Pancreas (tissue), 10 donors: ENCODE measurements at places on chromosomes 3 and 15.
A peak's percentile ranks its signal among the peaks of the same experiment; 100 is the strongest.

GRCh38 chr3:191915712-191916111 lies 454.7 kb downstream of the PYDC2 start:
- H3K27me3 ChIP-seq: no peaks in the 10 kb centered on the region
- no peaks in the 10 kb centered on the region for H3K36me3 ChIP-seq
- H3K4me3 ChIP-seq: no peak overlapping the region
- H3K27ac ChIP-seq: no peak overlapping the region

DNA sequence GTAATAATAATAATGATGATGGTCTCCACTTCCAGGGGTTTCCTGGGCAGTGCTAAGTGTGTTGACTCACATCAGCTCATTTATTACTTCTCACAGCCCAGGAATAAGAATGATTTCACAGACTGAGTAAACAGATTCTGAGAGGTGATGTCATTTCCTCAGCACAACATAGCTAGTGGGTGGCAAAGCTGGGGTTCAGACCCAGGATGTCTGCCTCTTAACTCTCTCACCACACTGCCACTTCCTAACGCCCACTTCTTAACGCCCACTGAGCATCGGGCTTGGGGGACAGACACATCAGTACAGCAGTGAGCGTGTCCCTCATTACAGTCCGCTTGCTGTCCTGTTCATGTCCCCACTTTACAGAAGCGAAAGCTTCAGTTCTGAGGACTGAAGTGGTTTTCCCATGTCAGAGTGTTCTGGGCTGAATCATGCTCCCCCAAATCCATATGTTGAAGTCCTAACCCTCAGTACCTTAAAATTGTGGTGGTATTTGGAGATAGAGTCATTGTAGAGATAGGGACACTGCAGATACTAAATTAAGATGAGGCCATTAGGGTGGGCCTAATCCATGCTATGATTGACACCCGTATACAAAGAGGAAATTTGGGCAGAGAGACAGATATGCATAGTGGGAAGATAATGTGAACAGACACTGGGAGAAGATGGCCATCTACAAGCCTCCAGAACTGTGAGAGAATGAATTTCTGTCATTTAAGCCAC lies 68.0 kb downstream of the ATP2B2 start:
- no peaks in the 10 kb centered on the region for H3K36me3 ChIP-seq
- no peaks in the 10 kb centered on the region for H3K4me1 ChIP-seq

DNA sequence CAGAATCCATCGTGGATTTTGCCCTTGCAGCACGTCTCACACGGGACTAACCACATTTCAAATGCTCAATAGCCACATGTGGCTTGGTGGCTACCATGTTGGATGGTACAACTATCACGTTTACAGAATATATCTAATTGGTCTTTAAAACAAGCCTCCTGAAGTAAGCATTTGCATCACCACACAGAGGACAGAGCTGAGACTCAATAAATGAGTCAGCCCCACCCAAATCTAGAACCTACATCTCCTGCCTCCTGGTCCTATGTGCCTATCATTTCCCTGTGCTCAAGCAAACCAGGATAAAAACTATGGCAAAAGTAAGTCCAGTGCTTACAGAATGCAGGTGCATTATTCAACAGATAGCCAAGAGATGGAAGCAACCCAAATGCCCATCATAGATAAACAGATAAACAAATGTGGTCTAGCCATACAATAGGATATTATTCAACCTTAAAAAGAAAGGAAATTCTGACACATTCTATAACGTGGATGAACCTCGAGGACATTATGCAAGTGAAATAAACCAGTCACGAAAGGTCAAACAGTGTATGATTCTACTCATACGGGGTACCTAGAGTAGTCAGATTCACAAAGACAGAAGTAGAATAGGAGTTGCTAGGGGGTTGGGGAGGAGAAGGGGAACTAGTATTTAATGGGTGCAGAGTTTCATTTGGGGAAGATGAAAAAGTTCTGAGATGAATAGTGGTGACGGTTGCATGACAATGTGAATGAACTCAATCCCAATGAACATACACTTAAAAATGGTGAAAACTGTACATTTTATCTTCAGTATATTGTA lies 43.9 kb downstream of the SRGAP3 start:
- H3K4me1 ChIP-seq: no peaks in the 10 kb centered on the region
- H3K27ac ChIP-seq: no peak overlapping the region
- DNase-seq: no peak

DNA sequence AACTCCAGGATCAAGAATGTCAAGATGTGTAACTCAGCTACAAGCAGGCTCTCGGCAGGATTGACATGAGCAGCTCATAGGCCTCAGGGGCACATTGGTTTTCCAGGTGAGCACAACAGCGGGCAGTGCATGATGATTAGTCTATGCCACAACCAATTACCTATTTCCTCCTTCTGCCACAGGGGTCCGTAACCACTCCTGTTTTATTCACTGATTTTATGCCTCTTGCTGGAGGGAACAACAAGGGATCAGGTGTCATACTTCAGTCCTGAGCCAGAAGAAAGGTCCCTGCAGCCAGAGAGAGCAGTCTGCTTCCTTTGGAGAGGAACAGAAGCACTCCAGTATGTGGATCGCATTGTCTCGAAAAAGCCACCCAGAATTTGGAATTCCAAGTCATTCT lies 35.1 kb upstream of the PTPRG start:
- DNase-seq: no peak
- H3K36me3 ChIP-seq: no peaks in the 10 kb centered on the region
- no peaks in the 10 kb centered on the region for H3K4me1 ChIP-seq
- H3K4me3 ChIP-seq: no peak overlapping the region
- H3K27ac ChIP-seq: no peak overlapping the region

DNA sequence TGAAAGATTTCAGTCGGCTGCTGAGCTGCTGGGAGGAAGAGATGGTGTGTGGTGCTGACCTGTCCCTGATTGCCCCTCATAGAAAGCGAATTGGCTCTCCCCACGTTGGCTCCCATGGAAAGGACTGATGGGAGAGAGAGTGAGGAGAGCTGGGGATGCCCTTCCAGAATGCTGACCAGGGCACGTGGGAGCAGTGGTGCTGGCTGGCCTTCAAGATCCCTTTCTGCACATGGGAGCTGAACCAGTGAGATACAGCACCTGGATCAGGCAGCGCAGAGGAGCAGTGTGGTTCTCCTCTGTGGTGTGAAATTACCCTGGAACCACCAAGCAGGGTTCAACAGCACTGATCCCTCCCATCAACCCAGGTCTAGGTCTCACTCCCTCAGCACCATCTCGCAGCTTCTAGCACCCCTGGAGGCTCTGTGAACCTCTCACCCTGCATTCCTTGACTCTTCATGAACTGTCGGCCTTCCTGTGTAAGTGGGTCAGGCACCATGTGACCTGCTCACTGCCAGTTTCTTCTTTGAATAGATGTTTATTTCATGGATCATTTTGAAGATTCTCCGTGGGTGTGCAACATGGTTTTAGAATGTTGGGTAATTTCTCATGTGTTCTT lies 55.7 kb downstream of the CACNA1D start:
- DNase-seq: no peak
- no peaks in the 10 kb centered on the region for H3K27me3 ChIP-seq
- H3K36me3 ChIP-seq: no peaks in the 10 kb centered on the region
- no peak overlapping the region for H3K4me3 ChIP-seq
- no peaks in the 10 kb centered on the region for H3K4me1 ChIP-seq

DNA sequence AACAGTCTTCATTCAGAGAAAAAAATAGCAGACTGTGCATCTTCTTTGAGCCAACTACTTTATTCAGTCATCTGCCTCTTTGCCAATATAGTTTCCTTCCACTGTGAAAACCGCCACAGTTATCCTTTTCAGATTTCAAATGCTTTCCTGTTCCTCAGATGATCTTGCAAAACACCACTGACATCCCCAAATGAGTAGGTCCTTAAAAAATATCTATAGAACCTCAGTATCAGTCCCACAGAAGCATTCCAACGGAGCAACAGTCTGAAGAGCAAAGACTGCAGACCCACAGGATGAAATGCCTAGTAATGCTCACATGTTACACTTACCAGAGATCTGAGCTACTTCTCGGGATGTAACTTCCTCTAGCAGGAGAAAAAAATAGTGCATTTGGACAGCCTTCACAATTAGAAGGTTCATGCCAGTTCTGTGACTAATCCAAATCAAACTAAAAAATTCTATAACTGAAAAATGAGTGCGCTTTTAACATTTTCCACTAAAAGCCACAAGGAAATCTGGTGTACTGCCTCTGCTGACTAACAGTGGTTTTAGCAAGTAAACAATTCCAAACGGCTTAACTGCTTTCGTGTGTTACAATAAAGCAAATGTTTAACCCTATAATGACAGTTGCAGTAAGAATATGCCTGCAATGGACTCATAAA lies at the start of gene ANKRD28:
Gene ANKRD28, minus strand, starts transcription at position 338 of the 662 bp plus-strand sequence. CDS start 1,458 bp downstream, outside the sequence.
- H3K4me1 ChIP-seq: peaks cover 40% of the 10 kb centered on the region
- no peaks in the 10 kb centered on the region for H3K27me3 ChIP-seq
- H3K4me3 ChIP-seq: peak within 1 kb of the TSS; percentile 2
- DNase-seq: no peak

DNA sequence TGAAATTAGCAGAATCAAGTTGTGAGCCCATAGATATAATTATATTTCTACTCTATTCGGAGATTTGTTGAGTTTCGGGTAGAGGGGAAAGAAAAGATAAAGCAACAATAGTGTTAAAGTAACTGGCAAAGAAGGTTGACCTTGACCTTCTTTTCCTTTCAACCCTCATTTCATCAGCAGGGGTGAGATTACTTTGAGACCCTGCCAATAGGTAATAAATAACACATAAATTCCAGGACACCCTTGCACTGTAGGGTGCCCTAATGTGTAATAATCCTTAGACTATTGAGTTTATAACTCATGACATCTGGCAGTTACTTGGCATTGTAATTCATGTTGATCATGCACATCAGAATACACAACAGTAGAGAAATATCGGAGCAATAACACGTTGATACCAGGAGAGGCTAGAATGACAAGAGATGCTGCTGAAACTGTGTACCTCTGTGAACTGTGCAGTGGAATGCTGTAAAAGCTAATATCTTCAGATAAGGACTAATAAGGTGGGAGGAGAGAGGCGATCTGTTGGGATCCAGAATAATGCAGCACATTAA lies 426.7 kb downstream of the ROBO2 start:
- H3K27ac ChIP-seq: no peak overlapping the region
- H3K4me3 ChIP-seq: no peak overlapping the region
- no peak for DNase-seq

DNA sequence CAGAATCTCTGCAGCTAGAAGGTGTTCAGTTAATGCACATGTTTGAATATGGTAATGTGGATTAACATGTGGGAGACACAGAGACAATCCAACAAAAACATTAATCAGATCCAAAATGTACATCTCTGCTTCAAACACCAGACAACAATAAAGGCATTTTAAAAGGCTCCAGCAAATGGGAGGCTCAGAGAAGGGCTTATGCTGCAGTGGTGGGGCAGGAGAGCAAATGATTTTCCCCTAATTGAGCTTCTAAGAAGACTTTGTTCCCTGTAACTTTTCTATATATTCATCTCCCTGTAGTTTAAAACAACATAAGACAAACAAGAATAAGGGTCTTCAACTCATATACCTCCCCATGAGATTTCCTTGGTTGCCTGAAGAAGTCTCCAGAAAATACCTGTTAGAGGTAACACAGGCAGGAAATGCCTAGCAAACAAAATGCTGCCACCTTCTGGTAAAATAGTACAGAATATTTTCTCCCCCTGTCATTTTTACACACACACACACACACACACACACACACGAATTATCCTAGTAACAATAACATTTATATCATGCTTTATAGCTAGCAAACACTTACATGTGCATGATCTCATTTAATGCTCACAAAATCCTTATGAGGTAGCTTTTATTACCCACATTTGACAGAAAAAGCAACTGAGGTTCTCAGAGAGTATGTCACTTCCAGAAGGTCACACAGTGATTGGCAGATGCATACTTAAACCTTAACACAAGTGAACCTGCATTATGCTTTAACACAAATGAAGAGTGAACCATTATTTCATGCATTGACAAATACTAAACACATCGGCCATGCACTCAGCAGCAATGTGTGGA lies 123.4 kb upstream of the MB21D2 start:
- no peak overlapping the region for H3K4me3 ChIP-seq
- H3K36me3 ChIP-seq: no peaks in the 10 kb centered on the region
- H3K27me3 ChIP-seq: peaks cover 4% of the 10 kb centered on the region
- no peaks in the 10 kb centered on the region for H3K4me1 ChIP-seq

DNA sequence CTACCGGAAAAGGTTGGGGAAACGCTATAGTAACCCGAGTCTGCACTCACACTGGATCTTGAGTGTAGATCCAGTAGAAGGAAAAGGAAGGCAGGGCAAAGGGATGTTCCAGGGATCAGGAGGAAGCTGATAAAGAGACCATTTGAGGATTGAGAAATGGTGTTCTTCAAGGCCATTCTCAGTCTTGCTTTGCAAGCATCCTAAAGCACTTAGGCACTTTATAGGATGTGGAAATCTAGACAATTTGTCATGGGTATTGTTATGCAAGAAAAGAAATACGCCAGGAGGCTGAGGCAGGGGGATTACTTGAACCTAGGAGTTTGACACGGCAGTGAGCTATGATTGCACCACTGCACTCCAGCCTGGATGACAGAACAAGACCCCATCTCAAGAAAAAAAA lies 13.2 kb upstream of the SCAMP5 start:
- no peak overlapping the region for H3K4me3 ChIP-seq
- no peaks in the 10 kb centered on the region for H3K27me3 ChIP-seq
- no peaks in the 10 kb centered on the region for H3K36me3 ChIP-seq

DNA sequence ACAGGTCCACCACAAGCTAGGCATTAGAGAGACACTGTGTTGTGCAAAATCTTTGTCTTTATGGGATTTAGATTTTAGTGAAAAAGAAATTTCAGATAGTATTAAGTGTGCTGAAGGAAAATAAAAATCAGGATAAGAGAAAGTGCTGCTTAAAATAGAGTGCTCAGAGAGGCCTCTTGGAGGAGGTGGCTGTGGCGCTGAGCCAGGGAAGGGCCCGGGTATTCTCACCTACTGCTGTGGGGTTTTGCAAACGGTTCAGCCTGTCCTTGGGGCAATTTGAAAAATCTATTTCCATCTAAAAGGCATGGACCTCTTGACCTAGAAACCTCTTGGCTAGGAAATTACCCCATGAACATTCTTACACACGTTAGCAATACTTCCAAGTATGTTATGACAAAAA lies 267.7 kb downstream of the TJP1 start:
- DNase-seq: no peak
- H3K4me1 ChIP-seq: no peaks in the 10 kb centered on the region
- H3K4me3 ChIP-seq: no peak overlapping the region
- no peaks in the 10 kb centered on the region for H3K27me3 ChIP-seq
- H3K36me3 ChIP-seq: no peaks in the 10 kb centered on the region
- H3K27ac ChIP-seq: no peak overlapping the region

- no peaks in the 10 kb centered on the region for H3K36me3 ChIP-seq
- no peak overlapping the region for H3K4me3 ChIP-seq
- H3K27me3 ChIP-seq: no peaks in the 10 kb centered on the region
- H3K27ac ChIP-seq: no peak overlapping the region
- no peak for DNase-seq
- H3K4me1 ChIP-seq: no peaks in the 10 kb centered on the region
Measured at GRCh38 chr15:95266451-95267061, 1035.2 kb downstream of the MCTP2 start.

DNA sequence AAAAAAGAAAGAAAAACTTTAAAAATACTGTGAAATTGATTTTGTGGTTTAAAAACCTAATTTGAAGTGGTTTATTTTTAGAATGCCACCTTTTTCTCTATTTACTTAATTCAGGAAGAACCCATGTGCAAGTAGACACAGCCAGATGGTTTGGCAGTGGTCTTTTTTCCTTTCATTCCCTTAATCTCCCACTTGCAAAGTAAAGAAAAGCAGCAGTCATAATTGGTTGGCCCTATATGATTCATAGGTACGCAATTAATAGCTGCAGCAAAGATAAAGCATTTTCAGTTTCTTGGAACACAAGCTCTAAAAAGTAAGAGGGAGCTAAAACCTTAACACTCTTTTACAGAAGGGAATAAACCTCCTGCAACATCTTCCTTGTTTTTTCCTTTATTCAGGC lies 115.3 kb downstream of the MECOM start:
- no peaks in the 10 kb centered on the region for H3K36me3 ChIP-seq
- no peak for DNase-seq
- H3K27me3 ChIP-seq: no peaks in the 10 kb centered on the region
- H3K4me3 ChIP-seq: no peak overlapping the region
